ENCODE measurements at places on chromosomes 5 and 9.

GRCh38 chr9:130444565-130445221 is at the start of gene ASS1:
Gene ASS1 (plus strand): TSS chr9:130444961. CDS start chr9:130452229, 7,268 bp downstream.
- peak; percentile 64 for DNase-seq

- peak; percentile 15 for DNase-seq
Measured at GRCh38 chr5:69492391-69492922, at the start of gene OCLN. Gene OCLN (plus strand): TSS chr5:69492790. CDS start chr5:69504245, 11,455 bp downstream.

DNA sequence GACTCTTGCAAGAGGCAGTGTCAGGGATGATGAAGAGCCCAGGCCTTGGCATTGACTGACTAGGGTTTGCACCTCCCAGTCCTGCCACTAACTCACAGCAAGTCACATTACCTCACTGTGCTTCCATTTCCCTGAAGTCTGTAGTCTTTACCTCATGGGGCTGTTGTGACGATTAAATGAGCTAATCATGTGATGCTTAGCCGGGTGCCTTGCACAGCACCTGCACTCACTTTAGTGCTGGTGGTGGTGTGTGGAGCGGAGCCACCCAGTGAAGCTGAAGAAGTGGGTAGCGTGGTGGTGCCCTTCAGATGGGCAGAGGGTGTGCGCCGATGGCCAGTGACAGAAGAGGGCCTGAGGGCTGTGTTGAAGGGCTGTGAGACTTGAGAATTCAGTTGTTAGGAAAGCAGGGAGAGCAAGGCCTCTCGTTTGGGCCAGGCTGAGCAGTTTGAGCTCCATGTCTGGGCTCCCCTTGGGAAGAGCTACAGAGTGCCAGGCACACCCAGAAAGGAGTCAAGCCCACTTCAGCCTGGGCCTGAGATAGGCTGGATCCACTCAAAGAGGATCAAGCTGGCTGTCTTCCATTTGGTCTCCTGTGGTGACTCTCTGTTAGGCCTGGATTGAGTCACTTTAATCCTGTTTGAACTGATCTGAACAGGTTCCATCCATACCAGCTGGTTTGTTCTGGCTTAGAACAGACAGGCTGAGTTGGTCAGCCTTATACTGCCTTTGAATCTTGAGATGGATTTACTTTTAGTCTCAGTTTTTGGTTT is 42.5 kb downstream of the RALGPS1 start:
- no peak for DNase-seq

DNA sequence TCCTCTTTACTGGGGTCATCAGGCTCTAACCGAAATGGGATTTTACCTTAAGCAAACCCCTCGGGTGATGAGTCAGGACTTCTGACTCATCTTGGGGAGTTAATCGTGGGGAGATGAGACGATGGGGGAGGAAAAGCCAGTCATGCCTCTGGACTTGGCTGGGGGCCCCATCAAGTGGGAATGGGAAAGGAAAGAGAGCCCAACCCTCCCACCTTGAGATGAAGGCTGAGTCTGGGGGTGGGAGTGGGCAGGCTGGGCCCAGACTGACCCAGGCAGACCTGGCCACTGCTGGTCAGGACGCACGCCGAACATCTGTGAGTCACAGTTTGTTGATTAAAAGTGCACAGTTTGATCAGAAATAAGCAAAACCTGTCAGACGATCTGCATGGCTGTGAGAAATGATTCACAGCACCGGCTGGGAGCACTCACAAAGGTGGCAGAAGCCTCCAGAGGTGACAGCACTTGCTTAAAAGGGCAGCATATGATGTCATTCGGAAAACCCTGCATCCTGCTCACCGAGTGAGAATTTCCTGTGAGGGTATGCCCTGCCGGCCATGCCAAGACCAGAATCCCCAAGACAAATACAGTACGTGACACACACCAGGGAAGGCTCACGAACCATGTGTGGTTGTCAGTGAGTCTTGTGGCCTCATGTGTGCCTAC is 50.0 kb upstream of the SLC25A51 start:
- DNase-seq = peak; percentile 25

GRCh38 chr5:68264024-68264956 is 48.7 kb downstream of the PIK3R1 start:
- no peak for DNase-seq

DNA sequence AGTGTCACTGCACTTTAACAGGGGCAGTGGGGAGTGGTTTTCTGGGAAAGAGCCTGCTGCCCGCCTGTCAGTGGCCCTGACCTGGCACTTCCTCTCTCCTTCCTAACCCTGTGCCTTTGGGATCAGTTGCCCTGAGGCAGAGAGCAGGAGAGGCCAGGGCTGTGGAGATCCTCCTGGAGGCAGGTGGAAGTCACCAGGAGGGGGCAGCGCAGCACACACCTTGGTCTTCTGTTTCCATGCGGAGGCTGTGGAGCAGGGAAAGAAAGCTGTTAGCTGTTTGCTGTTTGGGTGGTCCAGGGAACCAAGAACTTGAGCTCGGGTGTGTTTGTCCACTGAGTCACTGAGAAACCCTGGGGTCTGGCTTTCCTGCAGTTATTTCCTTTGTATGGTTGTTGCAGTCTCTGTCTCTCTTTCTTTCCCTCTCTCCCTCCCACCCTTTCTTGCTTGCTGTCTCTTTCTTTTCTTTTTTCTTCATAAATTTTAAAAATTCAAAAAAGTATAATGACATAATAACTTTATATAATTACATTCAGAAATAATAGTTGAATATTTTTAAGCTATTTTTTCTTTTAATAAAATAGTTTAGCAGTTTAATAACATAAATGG is 28.1 kb downstream of the NTRK2 start:
- peak; percentile 39 for DNase-seq

DNA sequence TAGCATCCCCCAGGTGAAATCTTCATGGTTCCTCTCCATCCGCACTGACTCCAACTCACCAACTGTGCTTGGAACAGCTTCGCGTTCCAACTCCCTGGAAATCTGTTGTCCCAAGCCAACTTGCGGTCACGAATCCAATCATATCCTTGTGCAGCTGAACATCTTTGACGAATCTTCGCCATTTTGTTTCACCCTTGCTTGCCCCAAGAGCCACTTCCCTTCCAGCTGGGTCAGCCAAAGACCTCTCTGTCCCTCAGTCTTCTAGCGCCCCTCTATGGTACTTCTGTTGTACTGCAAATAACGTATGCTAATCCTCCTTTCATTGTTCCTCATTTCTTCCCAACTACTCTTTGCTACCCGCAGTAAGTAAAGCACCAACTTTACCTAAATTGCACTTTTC is 61.0 kb upstream of the TARS1 start:
- DNase-seq = no peak

GRCh38 chr5:148823871-148824270 is 2.5 kb upstream of the ADRB2 start:
- DNase-seq = no peak

GRCh38 chr5:66744040-66744439 is 147.8 kb downstream of the MAST4 start:
- DNase-seq = no peak

GRCh38 chr9:127895811-127896210 is 3.6 kb downstream of the ST6GALNAC6 start:
- DNase-seq = no peak

DNA sequence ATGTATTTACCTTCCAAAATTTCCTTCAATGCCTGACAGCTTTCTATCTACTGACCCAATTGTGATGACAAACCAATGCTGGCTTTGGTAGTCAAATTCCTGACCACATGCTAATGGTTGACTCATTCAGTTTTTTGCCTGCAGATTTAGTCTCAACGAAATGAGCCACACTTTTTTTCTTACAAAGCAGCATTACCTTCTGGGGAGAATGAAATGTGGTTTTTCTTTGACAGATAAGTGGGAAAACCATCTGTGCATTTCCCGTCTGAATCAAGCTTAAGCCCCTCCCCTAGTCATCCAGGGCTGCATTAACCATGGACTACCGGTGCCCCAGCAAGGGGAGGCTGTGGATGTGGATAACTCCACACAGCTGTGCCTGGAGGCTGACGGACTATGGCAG is 99.6 kb upstream of the TAF11L2 start:
- no peak for DNase-seq

GRCh38 chr5:129460936-129461710 is 1.0 kb downstream of the ADAMTS19 start:
- no peak for DNase-seq

- DNase-seq = no peak
Measured at GRCh38 chr5:68707575-68707974, 386.2 kb upstream of the SLC30A5 start.

- no peak for DNase-seq
Measured at GRCh38 chr9:135416664-135417290, 62.8 kb upstream of the PPP1R26 start.

DNA sequence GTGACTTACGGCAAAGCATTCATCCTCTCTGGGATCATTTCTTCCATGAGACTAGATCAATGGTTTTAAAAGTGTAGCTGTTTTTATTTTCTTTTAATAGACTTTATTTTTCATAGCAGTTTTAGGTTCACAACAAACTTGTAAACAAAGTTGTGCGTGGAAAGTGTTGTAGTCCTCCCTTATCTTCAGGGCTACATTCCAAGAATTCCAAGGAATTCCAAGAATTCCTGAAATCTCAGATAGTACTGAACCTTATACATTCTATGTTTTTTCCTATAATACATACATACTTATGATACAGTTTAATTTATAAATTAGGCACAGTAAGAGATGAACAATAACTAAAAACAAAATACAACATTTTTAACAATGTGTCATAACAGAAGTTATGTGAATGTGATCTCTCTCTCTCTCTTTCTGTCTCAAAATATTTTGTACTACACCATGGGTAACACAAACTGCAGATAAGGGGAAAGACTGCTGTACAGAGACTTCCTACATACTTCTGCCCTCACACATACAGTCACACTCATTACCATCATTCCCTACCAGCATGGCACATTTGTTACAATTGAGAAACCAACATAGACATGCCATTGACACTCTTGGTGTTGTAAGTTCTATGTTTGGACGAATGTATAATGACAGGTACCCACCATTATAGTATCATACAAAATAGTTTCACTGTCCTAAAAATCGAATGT is 1933.2 kb upstream of the WWC1 start:
- no peak for DNase-seq

GRCh38 chr9:15369238-15369637 is 53.4 kb upstream of the SNAPC3 start:
- no peak for DNase-seq

- DNase-seq = no peak
Measured at GRCh38 chr9:135061441-135061840, 26.0 kb upstream of the OLFM1 start.

DNA sequence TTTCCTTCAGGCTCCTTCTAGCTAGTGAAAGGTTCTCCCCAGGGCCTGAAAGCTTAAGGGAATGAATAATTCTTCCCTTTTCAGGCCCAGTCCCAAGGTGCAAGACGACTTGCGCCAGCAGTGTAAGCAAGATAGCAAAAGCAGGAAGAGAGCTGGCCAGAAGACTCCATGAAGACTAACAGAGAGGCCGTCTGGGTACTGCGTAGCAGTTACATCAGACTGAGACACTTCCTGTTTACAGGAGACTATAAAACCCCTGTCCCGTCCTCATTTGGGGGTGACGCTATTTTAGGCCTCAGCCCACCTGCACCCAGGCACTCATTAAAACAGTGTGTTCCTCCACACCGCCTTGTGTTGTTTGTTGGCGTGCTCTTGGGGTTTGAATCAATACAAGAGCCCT is 90.7 kb upstream of the MOCS2 start:
- no peak for DNase-seq

- no peak for DNase-seq
Measured at GRCh38 chr5:17228821-17229291, 11.4 kb downstream of the BASP1 start.

GRCh38 chr5:54150841-54151240 is 159.5 kb downstream of the ARL15 start:
- no peak for DNase-seq

GRCh38 chr9:389159-389558 is 174.5 kb downstream of the DOCK8 start:
- DNase-seq = no peak

DNA sequence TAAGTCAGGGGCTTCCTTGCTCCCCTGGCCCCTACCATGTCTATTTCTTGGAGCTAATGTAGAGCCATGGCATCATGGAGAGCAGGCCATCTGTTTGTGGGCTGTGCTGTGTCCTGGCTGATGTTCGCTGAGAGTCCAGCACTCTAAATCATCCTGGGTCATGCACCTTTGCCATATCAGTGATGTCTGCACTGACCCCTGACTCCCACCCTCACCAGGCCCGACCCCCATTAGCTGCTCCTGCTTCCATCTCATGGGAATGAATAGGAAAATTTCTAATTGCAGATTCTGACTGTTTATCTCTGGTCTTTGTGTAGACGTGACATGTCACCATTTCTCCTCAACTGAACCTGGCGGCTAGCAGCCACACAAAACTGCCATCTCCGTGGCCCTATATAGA is 236.9 kb downstream of the NSG2 start:
- no peak for DNase-seq

GRCh38 chr9:120768247-120768646 is 25.0 kb downstream of the FBXW2 start:
- DNase-seq = no peak

GRCh38 chr5:68962757-68963484 is 130.9 kb upstream of the SLC30A5 start:
- DNase-seq = no peak

DNA sequence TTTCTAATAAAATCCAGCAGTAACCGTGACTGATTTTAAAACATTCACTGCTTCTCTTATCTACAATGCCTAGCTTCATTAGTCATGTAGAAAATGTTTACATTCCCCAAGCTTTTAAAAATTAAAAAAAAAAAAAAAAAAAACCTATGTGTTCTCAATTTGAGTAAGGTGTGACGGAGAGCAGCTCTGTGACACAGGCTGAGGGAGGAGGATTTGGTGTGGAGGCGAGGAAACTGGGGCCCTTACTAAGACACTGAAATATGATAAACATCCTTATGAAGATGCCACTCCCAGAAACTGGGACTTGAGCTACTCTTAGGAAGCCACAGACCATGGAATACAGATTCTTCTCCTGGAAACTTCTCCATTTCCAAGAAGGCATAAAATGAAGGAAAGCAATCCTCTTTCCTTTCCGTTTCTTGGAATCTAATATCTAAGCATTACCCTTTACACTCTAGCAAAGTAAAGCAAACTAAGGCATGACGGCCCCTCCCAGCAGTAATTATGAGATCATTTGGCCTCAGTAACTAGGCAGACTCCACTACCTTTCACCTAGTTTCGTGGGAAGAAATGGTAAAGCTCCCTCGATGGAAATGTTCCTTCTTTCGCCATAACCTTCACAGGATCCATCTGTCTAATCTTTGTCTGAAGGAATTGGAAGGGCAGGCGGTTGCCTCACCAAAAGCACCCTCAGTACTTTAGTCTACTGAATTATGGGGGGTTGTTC is 23.5 kb downstream of the GRAMD2B start:
- DNase-seq = peak; percentile 48
